Fibroblast of upper back skin (primary cell): ENCODE measurements at places on chromosomes 4 and X.

DNA sequence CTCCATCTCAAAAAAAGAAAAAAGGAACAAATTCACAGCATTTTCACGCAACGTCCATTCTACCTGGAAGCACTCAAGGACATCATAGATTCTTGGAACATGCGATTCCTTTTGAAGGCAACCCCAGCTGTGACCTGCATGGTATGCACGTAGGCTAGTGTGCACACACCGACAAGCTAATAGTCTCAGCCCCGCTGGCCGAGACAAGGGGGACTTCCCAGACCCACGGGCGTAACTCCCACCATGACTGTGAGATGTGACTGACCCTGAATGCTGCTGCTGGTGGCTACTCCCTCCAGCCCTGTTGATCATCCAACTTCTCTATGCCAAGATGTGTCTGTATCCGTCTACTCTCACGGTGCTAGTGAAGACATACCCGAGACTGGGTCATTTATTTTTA, 78.3 kb downstream of the CRLF2 start:
- no peak for DNase-seq

GRCh38 chr4:4923201-4923600, 63.7 kb downstream of the MSX1 start:
- no peak for DNase-seq

- DNase-seq = peak; percentile 33
Observed at GRCh38 chr4:185369731-185370130, 26.0 kb downstream of the LRP2BP start.

DNA sequence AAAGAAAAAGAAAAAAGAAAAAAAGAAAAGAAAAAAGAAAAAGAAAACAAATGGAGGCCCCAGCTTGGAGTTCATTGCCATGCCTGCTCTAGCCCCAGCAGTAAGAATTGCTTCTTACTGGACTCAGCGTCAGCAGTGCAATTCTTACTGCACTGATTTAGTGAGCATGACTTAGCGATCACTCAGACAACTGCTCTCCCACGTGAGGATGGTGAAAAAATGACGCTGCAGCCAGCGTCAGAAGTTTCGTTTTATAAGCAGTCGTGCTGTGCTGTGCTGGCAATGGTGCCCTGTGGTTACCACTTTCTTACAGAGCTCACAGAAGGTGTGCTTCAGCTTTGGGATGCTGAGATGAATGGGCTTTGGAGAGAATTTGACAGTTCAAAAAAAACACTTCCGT, 68.3 kb upstream of the DDX3X start:
- peak; percentile 76 for DNase-seq

GRCh38 chr4:153169776-153170175, 34.5 kb upstream of the TRIM2 start:
- no peak for DNase-seq

DNA sequence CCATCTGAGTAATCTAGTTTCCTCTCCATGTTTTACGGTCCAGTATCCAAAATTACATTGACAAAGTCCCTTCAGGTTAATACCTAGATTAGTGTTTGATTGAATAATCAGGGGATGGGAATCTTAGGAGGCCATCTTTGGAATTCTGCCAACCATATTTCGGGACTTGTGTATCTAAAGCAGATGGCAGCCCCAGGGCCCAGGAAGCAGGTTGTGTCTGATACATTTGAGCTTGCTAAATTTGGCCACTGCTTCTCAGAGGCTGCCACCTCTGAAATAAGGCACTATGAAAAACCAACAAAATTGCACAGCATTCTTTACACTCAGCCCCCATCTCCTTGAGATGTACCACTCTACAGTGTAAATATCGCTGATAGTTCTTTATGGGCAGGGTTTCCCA, 102.1 kb downstream of the ASB9 start:
- no peak for DNase-seq

DNA sequence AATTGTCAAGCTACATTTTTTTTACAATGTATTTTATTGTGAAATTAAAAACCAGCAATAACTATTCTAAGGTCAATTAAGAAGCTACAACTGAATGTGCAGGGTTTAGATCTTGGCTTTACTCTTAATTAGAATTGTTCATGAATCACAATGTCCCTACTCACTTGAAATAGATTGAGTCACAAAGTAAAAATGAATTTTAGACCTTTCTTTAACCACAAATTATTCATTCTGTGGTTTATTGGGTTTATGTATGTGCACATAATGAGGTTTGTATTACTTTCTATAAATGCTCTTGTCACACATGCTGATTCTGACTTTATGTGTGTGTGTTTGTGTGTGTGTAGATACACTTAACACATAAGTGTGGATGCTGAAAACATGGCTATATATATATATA, 647.0 kb upstream of the AADAT start:
- peak; percentile 44 for DNase-seq

DNA sequence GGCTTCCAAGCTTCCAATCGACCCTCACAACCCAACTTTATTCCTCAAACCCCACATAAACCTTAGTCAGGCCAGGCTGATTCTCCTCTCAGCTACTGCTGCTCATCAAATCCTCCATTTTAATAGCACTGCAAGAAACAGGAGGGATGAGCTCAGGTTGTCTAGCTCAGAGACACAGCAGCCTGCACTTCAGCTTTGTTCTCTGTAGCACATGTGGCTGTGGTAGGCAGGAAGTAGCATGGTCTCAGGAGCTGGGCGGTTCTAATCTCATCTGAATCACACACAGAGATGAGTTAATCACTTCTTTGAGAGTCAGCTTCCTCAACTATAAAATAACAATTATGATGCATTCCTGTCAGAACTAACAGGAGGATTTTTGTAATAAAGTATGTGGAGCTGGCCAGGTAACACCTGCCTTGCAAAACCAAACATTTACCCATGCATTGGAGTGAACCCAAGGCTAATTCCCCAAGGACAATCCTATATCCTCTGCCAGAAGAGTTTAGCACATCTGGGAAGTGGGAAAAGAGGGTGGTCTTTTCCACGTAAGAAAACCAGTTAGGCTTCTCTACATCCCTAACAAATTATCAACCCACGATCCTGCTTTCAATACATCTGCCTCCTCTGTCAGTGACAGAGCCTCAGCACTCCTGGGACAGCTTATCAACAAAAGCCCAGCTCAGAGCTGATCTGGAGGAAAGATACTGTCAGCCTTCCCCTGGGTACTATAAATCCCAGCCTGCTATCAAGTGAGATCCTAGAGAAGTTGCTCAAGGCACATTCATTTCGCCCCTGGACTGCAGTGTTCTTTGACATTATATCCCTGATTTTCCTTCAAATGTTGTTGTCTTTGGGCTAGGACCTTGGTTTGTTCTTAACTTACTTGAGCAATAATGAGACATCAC, 32.8 kb downstream of the ELOVL6 start:
- DNase-seq = peak; percentile 77

- DNase-seq = no peak
Observed at GRCh38 chrX:134246282-134246681, 9.3 kb downstream of the CCDC160 start.

DNA sequence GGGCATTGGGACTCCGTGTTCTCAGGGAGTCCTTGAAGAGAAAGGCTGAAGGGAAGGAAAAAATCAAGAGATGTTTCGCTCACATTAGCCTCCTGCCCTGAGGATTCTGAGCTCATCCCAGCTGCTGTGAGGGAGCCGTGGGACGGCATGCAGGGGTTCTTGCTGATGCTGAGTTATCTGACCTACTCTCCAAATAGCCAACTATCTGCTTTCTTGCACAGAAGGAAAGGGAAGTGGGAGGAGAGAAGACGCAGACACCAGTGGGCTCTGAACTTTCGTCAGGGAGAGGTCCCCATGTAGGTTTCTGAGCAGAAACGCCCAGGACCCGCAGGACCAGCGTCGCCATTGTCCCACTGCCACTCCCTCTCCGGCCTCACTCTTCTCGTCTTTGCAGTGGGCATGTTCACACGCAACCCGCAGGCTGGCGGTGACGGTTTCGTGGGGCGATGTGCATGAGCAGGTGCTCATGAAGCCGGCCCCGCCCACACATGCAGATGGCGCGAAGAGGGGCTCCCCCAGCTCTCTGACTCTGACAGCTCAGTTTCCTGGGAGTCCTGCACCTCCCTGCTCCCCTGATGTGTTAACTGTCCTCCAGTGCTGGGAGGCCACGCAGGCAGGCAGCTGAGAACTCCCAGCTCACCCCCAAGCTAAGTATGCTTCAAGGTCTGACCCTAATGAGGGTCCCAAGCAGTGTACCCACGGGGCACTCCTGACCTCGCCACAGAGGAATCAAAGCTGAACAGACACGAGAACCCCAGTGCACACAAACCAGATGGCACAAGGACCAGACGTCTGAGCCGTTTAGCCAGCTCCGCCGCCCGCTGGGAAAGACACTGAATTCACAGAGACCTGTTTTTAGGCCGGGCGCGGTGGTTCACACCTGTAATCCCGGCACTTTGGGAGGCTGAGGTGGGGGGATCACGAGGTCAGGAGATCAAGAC, 13.6 kb upstream of the ABLIM2 start:
- no peak for DNase-seq

DNA sequence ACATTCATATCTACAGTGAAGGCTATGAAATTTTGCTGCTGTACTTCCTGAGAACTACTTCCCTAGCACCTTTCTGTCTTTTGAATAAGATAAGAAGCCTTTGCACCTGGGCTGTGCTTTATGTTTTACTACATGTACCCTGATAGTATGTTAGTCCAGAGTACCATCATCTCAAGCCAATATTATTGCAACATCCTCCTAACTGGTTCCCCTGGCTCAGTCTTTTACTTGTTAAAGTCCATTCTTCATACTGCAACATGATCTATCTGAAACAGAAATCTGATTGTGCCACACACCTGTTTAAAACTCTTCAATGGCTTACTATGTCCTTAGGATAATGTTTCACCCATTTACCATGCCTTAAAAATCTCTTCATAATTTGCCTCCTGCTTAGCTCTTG, 102.3 kb downstream of the AGTR2 start:
- no peak for DNase-seq
